HuH-7 (cell line): ENCODE measurements at places on chromosomes 3 and 15.

GRCh38 chr3:129555153-129555550 lies 12.2 kb downstream of the H1-8 start:
- DNase-seq: no peak

DNA sequence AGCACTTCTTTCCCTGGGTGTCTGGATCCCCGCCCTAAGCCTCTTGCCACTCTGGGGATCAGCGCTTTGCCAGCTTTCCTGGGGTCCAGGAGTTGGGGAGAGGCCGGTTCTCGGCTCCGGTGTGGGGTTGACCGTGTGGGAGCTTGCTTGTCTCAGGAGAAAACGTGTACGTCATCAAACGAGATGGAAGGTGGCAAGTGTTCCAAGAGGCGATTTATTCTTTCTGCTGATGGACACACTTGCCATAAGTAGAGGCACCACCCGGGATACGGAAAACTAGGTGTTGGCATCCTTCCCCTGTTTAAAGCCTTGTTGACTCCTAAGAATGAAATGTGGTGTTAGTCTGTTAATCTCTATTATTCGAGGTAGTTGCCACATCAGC lies 295 bp downstream of the ZWILCH start:
- DNase-seq: peak; percentile 23

DNA sequence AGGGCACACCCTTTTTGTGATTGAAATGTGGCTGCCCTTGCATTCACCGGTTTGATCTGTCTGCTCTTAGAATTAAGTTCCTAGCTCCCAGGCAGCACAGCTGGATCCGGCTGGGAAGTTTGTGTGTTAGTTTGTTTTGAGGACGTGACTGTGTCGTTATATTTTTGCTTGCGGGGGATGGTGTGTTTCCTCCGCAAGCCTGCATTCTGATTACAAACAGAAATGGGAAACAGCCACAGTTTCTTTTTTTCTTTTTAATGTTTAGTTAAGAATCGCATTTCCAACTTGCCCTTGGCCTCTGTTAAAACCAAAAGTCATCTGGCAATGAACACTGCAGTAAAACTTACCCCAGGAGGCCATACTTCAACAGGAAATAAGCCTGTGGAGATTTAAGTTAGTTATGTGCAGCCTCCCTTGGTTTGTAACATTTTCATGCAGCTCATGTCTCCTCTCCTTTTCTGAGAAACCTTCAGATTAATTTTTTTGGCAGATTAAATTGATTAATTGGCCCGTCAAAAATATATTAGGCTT lies 888 bp downstream of the TMOD3 start:
- no peak for DNase-seq

- no peak for DNase-seq
Observed at GRCh38 chr15:68578175-68578979, 416 bp upstream of the CORO2B start.

DNA sequence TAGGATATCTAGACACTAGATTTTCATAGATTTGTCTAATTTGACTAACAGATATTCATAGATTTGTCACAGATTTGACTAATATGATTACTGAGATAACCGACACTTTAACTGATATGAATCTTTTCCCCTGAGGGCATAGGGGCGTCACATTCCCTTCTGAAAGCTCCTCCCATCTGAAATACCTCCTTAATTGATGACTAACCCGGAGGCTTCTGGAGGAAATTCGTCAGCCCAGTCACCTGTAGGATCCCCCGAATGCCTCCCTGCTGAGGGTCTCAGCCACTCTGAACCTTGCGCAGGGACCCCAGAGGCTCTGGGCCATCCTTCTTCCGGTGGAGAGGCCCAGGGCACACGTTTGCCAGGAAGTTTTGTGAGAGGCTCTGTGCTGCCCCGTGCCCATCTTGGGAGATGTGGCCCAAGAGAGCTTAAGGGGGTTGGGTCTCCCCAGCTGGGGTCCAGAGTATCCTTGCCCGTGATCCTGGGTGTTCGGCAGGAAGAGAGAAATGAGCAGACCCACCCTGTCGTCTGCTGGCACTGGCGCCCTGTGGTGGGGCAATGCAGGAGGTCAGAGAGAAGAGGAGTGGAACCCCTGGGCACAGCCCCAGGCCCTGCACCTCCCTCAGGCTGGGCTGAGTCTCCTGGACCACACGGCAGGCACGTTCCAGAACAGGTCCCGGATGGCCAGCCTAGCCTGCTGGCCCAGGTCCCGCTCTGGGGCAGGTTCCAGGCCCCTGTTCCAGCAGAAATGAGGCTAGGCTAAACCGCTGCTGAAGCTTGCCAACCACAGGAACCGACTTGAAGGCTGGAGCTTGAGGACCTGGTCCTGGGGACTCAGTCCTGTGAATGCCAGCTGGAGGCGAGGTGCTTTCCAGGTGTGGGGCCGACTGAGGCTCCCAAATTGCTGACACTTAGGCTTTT lies 1.7 kb downstream of the PLA2G4D start:
- no peak for DNase-seq

DNA sequence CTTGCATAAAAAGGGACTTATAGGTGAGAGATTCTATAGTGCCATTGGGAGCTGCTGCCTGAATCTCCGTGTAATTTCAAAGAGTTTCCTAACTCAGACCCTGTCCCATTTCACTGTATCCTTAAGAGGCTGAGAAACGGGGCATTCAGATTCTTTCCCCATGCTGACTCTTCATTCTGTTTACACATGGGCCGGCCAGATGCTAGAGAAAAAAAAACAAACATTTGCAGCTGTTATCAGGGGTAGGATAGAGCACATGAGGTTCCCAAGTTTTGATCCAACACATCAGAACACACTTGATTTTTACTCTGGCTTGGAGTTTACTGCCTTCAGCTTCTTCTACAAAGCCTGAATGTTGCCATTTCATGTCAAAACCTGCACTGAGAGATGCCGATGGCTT lies 215.9 kb upstream of the TPRG1 start:
- no peak for DNase-seq

DNA sequence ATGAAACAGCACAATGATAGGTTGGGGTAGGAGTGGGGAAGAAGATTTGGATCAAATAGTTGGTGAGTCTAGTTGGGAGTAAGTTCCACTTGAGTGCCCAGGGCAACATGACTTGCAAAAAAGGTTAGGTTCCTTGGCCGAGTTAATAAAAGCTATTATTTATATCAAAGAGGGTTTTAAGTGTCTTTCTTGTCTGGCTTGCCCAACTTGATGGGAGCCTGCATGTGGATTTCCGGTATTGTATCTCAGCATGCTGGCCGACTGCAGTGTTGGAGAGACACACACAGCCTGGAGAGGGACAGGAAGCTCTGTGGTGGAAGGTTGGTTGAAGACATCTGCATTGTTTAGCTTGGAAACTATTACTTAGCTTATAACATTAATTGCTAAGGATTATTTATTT lies 449.5 kb upstream of the TBL1XR1 start:
- no peak for DNase-seq

GRCh38 chr3:16810593-16811367 lies 74.0 kb upstream of the PLCL2 start:
- no peak for DNase-seq
